Activated CD4-positive, alpha-beta T cell treated with anti-CD3 and anti-CD28 coated beads, Interleukin-2, Interleukin-6, amounts not matched to agents 100 ng/mL and 50 ng/mL, durations not matched to agents 16 hours and 8 hours (primary cell): ENCODE measurements at places on chromosomes 1 and 21.

DNA sequence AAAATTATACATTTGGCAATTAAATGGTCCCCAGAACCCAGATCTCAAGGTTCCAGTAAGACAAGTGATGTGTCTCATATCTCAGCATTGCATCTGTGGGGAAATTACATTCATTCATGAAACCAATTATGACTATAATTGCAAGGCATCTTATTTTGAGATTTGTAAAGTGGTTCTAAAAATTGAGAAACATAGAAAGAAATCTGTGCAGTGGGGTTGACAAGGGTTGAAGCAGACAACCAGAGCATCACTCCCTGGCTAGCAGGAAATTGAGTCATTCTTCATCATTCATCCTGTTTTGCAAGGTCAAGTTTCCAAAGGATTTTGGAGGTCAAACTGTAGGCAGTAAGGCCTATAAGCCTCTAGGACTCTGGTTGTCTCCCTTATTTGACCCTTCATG lies 25.1 kb upstream of the MROH9 start:
- no peak for DNase-seq

GRCh38 chr21:44551340-44551961 lies at the start of gene KRTAP10-2:
TSS of gene KRTAP10-2 (minus strand) at chr21:44551505. CDS start at chr21:44551458, 47 bp downstream.
- DNase-seq, result no peak

DNA sequence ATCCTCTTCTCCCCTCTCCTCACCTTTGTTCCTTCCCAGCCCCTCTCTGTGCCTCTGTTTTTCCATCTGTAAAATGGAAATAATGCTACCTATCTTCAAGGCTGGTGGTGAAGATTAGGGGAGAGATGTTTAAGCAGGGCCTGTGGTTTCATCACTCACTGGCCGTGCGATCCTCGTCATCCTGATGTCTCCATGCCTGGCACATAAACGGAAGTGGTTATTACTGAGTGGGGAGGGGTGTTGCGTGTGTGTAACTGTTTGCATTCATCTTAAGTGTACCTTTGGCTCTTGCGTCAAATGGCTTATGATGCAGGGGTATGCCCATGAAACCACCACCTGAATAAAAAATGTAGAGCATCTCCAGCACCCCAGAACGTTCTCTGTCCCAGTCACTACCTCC lies 17.2 kb upstream of the C1QA start:
- no peak for DNase-seq

DNA sequence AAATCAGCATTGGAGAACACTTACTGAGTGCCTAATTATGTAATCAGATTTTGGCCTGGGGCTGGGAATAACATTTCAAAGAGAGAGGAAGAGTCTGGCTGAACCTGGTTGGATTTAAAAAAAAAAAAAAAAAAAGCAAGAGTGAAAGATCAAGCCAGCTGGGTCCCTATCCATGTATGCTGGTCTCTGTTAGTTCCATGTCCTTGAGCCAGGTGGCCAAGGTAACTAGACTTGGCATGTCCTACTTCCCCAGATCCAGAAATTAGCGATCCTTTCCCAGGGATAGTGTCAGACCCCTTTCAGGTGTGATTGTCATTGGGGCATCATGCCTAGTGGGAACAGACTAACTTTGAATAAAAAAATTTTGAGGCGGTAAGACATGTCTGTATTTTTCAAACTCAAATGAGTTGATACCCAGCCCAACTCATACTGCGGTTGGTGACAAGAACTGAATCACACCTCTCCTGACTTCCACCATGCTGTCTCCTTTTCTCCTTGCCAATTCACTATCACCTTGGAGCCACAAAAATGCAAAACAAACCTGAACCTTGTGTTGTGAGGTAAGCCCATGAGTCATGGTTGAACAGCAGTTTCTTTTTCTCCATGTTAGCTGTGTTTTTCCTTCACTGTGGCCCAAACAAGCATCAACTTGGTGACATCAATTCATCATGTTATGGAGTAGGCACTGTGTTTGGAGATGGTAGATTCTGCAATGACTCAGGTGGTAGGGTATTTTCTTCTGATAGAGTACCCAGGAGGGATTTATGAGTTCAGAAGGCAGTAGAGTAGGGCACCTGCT lies 24.5 kb upstream of the PPP2R5A start:
- peak; percentile 30 for DNase-seq

GRCh38 chr1:222045786-222046185 lies 303.9 kb upstream of the DUSP10 start:
- no peak for DNase-seq

DNA sequence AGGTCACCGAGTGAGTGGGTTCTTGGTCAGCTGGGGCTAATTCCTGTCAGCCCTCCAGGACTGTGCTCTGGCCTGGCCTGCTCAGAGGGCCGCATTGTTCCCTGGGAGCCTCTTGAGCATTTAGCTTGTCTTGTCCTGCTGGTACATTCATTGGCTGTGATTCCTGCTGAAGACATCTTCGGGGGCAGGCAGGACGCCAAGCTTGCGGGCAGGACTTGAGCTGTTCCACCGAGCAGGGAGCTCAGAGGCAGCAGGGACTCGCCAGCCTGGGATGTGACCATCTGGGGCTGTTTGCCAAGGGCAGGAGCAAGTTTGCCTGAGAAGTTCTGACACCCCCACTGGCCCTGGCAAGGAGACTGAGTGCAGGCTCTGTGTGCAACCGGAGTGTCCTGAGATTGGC lies 7.0 kb upstream of the SLC26A9 start:
- no peak for DNase-seq

- DNase-seq, result peak; percentile 64
Measured at GRCh38 chr1:168469690-168470089, 74.1 kb downstream of the XCL2 start.

GRCh38 chr1:40270152-40270834 lies 12.3 kb downstream of the ZMPSTE24 start:
- DNase-seq, result peak; percentile 69

GRCh38 chr1:219495737-219496408 lies 117.0 kb downstream of the ZC3H11B start:
- no peak for DNase-seq

- DNase-seq, result no peak
Measured at GRCh38 chr1:228448372-228448771, 31.7 kb upstream of the TRIM17 start.

DNA sequence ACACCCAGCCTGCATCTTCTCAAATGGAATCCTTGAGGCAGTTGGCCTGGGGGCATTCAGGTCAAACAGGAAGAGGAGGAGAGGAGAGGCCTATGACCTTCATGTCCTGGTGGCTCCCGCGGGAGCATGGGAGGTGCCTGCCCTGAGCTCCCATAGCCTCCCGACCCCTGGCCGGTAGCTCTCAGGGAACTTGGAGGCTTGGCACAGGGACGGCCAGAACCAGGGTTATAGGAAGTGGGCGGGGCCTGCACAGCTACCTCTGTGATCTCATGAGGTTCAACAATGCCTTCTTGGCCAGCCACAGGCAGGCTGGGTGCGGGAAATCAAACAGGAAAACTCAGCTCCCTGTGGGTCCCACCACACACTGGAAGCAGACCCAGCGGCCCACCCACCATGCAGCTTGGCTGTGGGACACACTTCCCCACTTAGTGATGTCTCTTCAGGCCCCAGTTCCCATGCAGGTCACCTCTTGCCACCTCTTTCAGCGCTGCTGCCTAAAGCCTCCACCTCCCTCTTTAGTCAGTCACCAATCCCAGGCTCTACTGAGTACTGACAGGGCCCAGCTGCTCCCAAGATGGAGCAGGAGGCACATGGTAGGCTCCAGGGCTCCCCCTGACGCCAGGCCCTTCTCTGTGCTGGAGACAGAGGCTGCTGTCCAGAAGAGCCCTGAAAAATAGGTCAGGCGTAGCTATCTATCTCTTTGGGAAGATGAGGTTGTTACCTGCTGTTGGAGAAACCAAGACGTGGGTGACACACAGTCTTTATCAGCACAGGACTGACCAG lies at the start of gene SLFNL1:
SLFNL1 (minus strand) TSS at position 200 of the 783 bp plus-strand sequence. CDS start 1,065 bp downstream, outside the sequence.
- no peak for DNase-seq

DNA sequence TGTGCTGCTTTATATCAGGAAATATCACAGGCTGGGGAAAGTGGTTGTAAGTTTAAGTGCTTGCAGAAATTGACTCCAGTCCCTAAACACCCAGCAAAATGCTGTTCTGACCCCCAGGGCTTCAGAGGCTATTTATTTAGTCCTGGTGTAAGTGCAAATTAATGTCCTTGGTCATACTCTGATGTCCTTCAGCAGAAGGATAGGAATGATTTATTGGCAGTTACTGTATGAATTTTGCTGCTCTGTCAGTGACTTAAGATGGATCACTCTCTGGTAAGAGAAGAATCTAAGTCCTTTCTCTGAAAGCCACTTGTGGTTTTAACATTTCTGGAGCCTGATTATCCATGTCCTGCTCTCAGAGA lies 21.9 kb downstream of the FAM20B start:
- DNase-seq, result no peak

GRCh38 chr1:38047603-38048141 lies 1.1 kb upstream of the POU3F1 start:
- DNase-seq, result no peak

DNA sequence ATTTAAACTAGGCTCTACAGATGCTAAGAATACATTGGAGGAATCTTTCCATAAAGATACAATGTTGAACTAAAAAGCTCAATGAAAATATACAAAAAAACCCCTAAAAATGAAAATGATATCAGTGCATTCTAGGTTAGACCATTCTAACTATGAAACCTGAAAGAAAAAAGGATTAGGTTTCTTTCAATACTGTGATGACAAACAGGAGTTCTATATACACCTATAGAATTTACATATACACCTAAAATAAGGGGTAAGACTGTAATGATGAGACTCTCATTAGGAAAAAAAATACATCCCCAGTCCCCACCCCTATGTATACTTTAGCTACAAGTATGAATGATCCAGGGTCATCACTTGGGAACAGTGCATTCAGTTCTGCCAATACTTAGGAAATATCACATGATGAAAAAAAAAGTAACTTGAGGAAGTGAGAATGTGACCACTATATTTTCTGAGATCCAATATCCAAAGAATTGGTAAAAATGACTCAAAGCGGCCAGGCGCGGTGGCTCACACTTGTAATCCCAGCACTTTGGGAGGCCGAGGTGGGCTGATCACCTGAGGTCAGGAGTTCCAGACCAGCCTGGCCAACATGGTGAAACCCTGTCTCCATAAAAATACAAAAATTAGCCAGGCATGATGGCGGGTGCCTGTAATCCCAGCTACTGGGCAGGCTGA lies 26.3 kb downstream of the SELENOF start:
- no peak for DNase-seq

DNA sequence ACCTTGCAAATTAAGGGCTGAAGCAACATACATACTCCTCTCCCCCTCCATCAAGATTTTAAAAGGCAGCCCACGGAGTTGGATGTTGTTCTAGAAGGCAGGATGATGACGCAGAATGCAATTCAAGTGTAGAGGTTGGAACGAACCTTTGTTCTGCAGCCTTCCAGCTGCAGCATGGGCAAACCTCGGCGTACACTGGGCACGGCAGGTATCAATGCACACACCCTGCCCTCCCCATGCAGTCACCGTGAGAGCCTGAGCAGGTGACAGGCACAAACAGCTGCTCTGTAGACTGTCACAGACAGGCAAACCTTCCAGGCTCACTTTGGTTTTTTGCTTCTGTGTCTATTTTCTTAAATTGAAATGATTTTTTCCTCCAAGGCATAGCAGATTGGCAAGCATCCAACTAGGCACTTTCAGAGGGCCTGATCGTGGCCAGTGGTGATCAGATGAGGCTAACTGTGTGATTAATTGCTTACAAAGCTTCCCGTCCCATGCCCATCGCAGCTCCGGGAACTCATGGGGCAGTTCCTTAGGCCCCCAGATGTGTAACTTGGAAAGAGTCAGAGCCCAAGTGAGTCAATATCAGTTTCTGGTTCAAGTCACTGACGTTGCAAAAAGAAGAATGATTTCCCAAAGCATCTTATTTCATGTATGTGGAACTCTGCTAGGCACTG lies 82.3 kb downstream of the ITPKB start:
- DNase-seq, result no peak

- DNase-seq, result no peak
Measured at GRCh38 chr21:8994640-8995511, 1526.5 kb upstream of the TPTE start.

- peak; percentile 79 for DNase-seq
Measured at GRCh38 chr1:203268901-203269653, 36.2 kb upstream of the BTG2 start.

GRCh38 chr1:206496131-206496793 lies 11.1 kb upstream of the RASSF5 start:
- DNase-seq, result no peak

GRCh38 chr1:111903871-111904449 lies 85.5 kb downstream of the KCND3 start:
- DNase-seq, result no peak

- DNase-seq, result no peak
Measured at GRCh38 chr1:147080671-147081394, 91.4 kb downstream of the PRKAB2 start.

- DNase-seq, result no peak
Measured at GRCh38 chr21:19275065-19275464, 871.5 kb upstream of the TMPRSS15 start.

DNA sequence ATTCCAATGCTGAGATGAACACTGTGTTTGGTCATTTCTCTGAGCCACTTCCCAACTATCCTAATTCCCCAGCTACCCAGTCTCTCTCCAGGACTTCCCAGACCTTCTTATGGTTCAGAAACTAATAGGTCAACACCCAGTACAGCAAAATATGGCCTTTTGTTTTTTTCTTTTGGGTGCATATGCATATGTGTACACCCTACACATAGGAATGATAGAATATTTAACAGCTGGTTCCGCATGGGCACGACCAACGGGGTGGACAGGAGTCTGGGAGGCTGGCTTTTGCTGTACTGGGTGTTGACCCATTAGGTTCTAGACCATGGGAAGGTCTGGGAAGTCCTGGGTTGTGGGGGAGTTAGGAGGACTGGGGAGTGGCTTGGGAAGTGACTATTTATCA lies 143.9 kb downstream of the MRPS6 start:
- no peak for DNase-seq

- no peak for DNase-seq
Measured at GRCh38 chr1:230939806-230940489, 38.7 kb downstream of the TTC13 start.

- no peak for DNase-seq
Measured at GRCh38 chr1:194707074-194707473, 1520.7 kb upstream of the B3GALT2 start.

- DNase-seq, result no peak
Measured at GRCh38 chr1:52511439-52511838, 41.5 kb downstream of the TUT4 start.
